ENCODE measurements at places on chromosomes 2 and 18. TPM values are rescaled to one million over a fixed set of nuclear protein-coding genes. Genes with fewer than 3 reads are reported as not detected.

GRCh38 chr2:42974169-42974720 is 181.9 kb upstream of the HAAO start:
- no peak for DNase-seq

The GREB1 gene
- polyA plus RNA-seq = 6.0 TPM

GRCh38 chr2:129144082-129144791 is 825.6 kb upstream of the HS6ST1 start:
- no peak for DNase-seq

DNA sequence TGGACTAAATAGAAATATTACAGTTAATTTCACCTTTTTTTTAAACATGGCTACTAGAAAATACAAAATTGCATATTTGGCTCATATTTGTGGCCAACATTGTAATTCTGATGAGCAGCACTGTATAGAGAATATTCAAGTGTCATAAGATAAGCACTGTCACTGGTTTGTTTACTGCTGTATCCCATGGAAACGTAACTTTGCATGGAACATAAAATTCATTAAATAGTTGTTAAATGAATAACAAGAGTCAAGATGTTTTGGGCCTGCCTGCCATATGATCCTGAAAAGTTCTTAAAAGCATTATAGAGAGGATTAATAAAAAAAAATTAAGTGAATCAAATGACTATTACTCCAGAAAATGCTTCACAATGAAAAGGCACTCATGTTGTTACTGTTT is 763.7 kb upstream of the CRIM1 start:
- no peak for DNase-seq

- no peak for DNase-seq
Measured at GRCh38 chr18:51066273-51066672, 36.3 kb downstream of the SMAD4 start.
